ENCODE measurements at places on chromosomes 5 and 9.
A peak's percentile ranks its signal among the peaks of the same experiment; 100 is the strongest.

DNA sequence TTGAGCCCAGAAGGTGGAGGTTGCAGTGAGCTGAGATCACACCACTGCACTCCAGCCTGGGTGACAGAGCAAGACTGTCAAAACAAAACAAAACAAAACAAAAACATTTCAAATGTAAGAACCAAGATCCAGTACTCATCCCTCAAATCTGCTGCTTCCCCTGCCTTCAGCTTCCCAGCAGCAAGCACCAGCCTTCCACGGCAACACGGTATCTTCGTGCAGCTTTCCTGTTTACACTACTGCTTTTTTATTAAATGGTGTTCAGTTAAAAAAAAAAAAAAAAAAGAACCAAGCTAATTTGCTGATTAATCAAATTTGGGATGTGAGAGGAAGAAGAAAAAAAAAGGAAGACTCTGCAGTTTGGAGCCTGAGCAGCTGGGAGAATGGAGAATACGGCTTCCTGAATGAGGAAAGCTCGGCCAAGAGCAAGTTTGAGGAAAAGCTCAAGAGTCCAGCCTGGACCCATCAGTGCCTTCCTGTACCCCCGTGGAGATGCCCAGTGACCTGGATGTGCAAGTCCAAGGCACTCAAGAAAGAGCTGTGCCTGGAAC, 28.0 kb upstream of the SLC2A8 start:
- no peak for DNase-seq

DNA sequence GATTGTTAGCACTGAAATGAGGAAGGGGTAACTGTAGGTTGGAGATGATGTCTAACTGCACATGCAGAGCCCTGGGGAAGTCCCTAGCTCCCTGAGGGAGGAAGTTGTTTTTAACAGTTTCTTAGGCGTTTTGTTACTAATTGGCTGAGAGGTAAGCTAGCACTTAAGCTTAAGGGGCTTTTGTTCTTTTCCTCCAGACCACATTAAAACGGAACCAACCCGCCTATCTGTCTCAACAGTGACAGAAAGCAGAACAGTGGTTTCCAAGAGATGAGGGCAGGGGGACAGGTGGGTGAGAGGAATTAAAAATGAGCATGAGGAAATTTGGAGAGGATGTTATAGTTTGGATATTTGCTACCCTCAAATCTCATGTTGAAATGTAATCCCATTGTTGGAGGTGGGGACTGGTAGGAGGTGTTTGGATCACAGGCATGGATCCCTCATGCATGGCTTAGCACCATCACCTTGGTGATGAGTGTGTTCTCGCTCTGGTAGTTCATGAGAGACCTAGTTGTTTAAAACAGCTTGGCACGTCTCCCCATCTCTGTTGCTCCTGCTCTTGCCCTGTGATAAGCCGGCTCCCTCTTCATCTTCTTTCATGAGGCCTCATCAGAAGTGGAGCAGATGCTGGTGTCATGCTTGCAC, 38.9 kb downstream of the LYRM7 start:
- DNase-seq: peak; percentile 83

DNA sequence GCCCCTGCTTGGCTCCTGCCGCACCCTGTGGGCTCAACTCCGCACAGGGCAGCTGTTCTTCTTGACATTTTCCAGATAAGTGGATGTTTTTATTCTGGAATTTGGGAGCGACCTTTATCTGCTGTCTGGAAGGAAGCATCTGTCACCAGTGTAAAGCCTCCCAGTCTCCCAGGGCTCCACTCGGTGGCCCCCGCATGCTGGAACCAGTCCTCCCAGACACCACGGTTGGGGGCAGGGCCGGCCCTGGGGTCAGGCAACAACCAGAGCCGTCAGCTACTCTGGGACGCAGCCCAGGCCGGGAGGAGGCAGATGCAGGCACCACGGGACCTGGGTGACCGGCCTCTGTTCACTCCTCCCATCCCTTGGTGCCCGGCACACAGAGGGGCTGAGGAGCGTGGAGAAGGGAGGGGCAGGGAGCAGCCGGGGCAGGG, 92.8 kb upstream of the ADAMTS2 start:
- DNase-seq: no peak

DNA sequence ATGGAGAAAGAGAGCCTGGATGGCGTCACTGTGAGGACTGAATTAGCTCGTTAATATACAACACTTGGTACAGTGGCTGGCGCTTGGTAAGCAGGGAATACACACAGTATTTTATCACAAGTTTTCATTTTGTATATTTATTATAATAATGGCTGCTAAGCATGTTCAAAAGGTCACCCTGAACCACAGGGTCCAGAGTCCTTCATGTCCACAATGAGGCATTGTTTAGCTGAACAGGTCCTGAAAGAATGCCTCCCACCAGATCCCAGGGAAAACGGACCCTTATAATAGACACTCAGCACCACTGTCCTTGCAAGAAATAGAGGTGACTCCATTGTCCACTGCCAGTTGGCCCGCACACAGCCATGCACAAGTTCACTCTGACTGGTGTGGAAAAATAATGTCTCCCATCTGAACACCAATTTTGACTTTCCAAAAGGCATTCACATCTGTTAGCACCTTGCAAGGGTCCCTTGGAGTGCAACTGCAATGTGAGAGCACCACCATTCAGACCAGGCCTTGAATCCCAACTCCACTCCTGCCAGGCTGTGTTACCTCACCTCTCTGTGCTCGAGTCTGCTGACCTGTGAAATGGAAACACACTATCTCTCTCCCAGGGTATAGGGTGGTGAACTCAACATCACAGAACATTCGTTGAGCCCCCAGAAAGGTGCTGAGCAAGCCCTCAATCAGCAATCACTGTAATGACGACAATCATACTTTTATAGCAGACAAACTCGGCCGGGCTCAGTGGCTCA, 3.9 kb downstream of the VDAC1 start:
- no peak for DNase-seq

- peak; percentile 15 for DNase-seq
These were observed 106.7 kb downstream of the SMIM15 start for GRCh38 chr5:61055434-61056006.

- no peak for DNase-seq
These were observed 330.9 kb upstream of the GRIA1 start for GRCh38 chr5:153159616-153160015.

GRCh38 chr9:33082128-33082527, 5.7 kb upstream of the SMU1 start:
- DNase-seq: no peak

DNA sequence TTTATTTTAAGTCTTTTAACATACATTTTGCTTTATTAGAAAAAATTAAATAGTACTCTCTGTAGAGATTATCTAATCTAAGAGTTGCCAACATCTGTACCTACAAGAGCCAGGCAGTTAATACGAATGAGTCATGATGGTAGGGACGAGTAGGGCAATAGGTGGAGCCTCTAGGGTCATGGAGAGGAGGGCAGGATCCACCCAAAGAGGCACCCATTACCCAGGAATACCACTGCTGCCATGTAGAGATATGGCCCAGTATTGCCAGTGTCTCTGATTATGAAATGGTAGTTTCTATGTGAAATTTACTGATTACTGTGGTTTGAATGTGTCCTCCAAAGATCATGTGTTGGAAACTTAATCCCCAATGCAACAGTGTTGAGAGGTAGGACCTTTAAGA, 170.4 kb downstream of the PIK3R1 start:
- DNase-seq: no peak

GRCh38 chr5:10600626-10601245, 36.9 kb downstream of the ANKRD33B start:
- no peak for DNase-seq

DNA sequence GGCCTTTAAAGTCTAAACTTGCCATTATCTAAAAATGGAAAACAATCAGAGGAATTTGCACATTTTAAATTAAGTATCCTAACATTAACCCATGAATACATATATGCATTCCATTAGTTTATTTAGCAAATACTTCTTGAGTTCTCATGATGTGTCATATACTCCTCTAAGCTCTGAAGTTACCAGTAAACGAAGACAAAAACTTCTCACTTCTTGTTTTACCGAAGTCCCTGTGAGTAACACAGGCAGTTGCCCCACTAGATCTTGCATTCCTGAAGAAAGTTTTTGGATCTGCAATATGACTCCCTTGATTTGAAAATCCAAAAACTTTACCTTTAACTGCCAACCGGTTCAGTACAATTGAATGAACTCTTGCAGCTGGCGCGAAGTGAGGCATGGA, 439.0 kb upstream of the MPDZ start:
- no peak for DNase-seq

DNA sequence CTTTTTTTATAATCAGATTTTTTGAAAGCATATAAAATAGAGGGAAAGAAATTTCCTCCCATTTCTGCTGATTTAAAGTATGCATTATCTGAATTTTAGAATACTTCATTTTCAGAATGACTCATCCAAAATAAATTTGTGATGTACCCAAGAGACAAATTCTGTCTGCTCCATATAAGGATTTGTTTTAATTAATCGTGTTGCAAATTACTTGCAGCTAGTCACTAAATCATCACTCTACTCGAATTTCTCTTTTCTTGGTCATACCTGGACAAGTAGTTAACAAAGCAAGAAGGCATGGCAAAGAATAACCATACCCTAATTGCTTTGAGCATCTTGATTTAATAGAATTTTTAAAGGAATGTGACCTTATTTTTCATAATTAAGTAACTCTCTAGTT, 284.1 kb upstream of the GRAMD2B start:
- DNase-seq: no peak

DNA sequence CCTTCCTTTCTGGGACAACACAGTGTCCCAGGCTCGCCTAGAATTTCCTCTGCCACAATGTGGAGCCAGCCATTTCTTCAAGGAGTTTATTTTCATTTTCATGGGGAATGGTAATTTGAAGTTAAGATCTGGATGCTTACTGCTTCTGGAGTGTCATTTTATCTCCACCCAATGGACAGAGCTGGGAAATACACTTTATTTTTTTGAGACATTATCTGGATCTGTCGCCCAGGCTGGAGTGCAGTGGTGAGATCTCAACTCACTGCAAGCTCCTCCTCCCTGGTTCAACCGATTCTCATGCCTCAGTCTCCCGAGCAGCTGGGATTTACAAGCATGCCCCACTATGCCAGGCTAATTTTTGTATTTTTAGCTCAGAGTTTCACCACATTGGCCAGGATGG, 12.7 kb upstream of the THG1L start:
- DNase-seq: no peak

GRCh38 chr5:111602817-111603445, 90.6 kb upstream of the STARD4 start:
- DNase-seq: no peak

- DNase-seq: no peak
These were observed 67.6 kb upstream of the NR3C1 start for GRCh38 chr5:143471041-143471509.

GRCh38 chr9:3508521-3509291, 17.1 kb downstream of the RFX3 start:
- no peak for DNase-seq

DNA sequence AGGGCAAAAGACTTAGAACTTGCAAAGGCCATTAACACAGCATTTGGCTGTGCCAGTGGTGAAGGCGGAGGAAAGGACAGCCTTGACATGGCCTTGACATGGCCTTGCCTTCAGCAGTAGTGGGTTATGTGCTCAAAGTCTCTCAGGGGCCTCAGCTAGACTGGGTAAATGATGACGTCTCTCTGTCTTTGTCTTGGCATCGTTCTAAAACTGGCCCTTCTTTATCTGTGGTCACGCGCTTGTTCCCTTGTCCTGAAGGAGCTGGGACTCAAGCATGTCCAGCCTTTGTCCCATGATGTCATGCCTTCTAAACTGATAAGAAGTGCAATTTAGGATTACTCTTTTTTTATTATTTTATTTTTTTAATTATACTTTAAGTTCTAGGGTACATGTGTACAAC, 88.7 kb upstream of the ATP10B start:
- DNase-seq: no peak

DNA sequence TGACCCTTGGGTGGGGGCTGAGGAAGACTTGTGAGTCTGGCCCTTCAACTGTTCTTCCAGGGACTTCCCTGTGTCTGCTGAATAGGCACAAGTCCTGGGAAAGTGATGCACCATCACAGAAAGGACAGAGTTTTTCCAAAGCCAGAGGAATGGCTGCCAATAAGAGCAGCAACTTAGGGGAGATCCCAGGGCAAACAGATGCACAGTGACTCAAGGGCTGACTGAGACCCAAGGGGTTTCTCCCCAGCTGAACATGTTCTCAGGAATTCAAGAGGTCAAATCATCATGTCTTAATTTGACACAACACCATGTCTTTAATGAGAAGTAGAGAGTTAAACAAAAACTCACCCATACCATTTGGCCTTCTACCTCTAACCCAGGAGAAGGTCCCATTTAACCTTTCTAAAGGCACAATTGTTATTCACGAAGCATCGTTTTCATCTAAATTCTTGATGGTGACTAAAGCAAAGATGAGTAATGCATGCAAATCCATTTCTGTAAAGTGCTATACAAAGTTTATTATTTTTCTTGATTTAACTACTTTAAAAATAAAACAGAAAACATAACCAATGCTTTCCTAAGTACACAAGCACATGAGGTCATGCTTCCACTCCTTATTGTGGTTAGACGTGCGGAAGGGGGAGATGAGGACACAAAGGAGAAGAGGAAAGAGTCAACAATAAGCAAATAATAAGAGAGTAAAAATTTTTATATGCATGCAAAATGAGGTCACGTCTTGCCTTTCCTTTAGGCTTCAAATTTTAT, 324.1 kb downstream of the PLK2 start:
- DNase-seq: no peak

DNA sequence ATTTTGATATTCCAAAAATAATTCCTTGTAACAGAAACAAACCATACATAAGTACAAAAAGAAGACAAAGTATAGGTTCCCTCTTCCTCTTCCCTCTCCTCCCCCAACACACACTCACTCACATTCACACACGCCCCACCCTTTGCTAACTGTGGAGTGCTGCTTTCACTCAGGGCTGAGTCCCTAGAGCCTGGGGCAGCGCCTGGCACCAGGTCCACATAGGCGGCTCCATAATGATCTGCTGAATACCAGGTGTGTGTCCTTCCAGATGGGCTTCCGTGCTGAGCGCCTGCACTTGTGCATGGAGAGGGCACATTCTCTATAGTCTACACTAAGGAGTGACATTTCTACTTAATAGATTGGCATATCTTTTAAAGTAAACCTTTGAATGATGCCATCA, 3.7 kb downstream of the SEMA4D start:
- DNase-seq: no peak

GRCh38 chr9:76542360-76542759, 83.4 kb downstream of the GCNT1 start:
- DNase-seq: no peak

GRCh38 chr5:44943647-44944046, 134.9 kb downstream of the MRPS30 start:
- no peak for DNase-seq

DNA sequence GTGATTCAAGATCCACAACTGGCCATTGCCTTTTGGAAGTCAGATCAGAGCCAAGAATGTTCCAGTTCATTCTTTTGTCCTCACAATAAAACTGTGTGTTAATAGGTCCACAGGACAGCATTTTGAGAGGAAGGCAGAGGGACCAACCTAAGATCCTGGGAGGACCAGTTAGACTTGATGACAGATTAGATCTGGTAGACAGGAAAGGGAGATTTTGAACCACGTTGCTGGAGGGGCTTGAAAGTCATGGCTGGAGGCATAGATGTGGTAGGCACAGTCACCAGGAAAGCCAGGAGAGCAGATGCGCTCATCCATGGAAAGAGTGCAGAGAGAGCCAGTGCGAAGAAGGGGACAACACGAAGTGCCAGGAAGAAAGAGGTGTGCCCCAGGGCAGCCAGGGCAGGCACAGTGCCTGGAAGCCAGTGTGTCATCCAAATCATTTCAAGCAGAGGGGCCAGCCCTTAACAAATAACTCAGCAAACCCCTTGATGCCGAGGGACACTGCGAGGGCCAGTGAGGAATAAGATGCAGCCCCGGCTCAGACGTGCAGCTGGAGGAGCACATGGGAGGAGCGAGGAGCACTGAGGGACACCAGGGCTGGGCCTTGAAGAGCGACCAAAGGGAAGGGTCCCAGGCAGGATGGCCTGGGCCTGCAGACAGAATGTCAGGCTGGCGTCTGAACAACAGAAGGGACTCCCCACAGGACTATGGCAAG, 12.8 kb upstream of the SLC2A8 start:
- DNase-seq: no peak
